Stimulated activated CD8-positive, alpha-beta memory T cell treated with anti-CD3 and anti-CD28 coated beads, Interleukin-2, amount 100 ng/mL, for 1 hour (primary cell): ENCODE measurements at places on chromosomes 16 and 17.

DNA sequence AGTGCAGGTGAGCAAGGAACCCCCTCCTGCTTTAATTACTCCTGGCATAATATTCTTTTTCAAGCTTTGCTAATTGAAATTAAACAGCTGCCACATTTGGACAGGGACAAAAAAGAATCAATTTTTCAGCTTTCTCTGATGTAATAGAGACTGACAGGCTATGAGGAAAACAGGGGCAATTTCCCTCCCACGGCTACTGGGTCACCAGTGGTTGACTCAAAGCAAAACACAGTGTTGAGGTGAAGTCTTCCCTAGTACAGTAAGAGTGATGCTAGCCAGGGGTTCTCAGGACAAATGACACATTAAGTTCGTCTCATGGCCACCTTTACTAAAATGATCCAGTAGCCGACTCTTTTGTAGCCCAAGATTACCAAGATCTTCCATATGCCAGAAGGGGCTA lies 38.6 kb upstream of the PMFBP1 start:
- no peak for DNase-seq

DNA sequence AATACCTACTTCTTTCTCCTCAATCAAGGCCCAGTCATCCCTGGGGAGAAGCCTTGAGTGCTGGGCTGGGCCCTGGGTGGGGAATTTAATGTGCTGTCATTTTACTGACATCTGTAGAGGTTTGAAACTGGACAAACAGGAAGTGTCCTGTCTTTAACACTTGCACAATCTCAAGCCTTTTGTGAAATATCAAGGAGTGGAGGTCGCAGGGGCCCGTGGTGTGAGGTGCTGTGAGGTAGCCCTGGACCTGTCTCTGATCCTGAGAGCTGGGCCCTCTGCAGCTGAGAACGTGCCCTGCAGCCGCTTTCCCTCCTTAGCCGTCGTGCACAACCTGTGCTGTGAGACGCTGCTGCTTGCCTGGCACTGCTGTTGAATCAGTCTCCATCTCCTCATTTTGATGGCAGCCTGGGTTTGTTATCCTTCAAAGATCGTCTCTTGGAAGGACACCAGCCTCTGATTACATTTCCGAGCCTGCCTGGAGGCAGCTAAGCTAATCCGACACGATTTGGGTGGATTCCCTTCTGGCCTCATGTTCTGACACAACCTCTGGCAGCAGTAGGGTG lies 29.9 kb downstream of the SMARCE1 start:
- no peak for DNase-seq

- no peak for DNase-seq
Observed at GRCh38 chr17:28055546-28056275, 13.2 kb downstream of the NLK start.

DNA sequence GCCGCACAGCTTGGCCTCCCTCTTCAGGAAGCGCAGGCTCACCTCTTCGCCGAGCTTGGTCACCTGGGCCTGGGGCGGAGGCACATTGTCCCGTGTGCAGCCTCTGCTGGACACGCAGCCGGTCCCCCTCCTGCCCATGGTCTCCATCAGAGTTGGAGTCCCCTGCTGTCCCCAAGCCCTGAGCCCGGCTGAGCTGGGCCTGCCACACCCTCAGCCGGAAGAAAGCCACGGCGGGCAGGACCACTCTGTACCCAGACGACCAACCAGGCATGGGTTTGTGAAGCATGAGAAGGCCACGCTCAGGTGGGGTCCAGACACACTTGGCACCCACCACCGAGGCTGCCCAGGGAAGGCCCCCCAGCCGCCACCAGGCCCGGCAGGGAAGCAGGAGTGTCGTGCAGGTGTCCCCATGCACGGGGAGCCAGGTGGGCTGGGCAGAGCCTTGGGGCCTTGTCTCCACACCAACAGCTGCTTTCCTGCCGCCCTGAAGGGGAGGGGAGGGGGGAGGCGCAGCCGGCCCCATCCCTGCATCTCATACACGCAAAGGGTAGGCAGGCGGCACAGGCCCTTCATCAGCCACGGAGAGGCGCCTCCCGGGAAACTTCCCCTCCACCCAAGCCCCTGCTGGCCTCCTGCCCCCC lies 5.2 kb downstream of the CCDC154 start:
- DNase-seq = no peak

DNA sequence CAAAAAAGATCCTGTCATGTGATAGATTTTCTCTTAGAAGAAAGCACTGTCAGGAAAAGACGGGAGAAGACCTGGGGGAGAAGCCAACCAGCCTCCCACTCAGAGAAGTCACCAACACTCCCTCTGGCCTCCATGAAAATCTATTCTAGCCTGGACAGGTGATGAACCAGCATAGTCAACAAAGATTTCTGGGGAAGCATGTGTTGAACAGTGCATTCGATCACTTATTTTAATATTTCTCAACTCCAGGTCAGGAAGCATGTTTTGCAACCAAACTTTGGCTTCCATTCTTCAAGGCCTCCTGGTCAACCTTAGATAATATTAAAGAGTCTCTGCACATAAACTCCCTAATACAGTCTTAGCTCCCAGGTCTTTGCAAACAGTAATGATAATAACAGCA lies 74.7 kb upstream of the ERCC4 start:
- DNase-seq = no peak

DNA sequence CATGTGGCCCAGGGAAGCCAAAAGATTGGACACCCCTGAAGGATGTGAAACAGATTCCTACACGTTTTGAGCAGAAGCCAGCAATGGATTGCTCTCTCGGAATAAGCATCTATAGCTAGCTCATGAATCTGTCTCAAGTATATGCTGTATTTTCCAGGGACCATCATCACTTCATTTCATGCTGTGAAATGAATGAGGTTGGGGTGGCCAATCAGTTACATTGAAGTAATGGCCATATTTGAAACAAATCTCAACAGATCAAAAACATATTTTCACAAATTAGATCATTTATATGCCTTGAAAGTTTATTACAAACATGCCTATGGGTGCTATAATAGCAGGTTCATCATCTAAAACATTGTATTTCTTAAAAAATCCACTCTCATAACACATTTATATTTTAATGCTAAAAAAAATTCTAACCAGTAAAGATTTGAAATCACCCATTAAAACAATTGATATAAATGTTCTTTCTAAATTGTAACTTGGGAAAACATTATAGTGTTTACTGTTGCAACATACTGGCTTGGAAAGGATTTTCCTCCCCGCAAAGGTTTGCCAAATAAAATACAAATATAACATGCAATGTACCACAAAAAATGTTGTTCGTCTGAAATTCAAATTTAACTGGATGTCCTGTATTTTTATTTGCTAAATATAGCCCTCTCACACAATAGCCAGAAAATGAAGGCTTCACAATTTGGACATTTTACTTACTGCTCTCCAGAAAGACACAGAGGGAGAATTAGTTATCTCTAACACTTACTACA lies 743.6 kb downstream of the KCNJ2 start:
- no peak for DNase-seq
